Activated CD8-positive, alpha-beta memory T cell treated with anti-CD3 and anti-CD28 coated beads, Interleukin-2, amount 10 ng/mL, durations not matched to agents 7 days and 5 days (primary cell): ENCODE measurements at places on chromosomes 12 and 14.

GRCh38 chr14:72352012-72352411 lies 419.8 kb downstream of the RGS6 start:
- no peak for DNase-seq

- DNase-seq, result peak; percentile 43
These were observed 6.1 kb upstream of the PSMA3 start for GRCh38 chr14:58238252-58239243.

DNA sequence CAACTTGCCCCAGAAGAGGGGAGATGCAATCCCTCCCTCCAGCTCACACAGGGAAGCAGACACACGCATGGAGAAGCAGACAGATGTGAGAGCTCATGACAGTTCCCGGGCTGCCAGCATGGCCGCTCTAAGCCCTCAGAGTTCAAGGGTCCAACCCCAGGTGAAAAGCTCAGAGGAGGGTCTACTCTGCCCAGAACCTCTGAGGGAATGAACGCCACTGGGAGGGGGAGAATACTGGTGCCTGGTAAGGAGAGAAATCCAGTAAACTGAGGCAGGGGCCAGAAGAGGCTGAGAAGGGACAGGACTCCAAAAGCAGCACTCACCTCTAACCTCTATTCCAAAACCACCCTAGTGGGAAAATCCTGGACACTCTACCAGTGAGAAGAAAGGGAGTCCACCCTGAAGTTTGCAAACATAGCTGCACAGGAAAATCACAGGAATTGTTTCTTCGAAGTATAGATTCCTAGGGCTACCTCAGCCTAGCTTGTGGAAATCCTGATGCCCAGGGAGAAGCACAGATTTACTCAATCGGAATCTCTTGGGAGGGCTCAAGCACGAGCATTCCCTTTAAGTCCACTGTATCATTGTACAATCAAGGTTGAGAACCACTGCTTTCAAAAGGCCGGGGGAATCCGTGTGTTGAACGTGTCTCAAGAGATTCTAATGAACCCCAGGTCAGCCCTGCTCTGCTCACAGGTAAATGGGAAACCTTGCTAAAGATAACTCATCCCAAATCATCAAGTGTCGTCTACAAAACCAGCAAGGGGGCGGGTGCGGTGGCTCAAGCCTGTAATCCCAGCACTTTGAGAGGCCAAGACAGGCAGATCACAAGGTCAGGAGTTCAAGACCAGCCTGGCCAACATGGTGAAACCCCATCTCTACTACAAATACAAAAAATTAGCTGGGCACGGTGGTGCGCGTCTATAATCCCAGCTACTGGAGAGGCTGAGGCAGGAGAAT lies 34.3 kb upstream of the PLEKHG6 start:
- DNase-seq, result no peak

DNA sequence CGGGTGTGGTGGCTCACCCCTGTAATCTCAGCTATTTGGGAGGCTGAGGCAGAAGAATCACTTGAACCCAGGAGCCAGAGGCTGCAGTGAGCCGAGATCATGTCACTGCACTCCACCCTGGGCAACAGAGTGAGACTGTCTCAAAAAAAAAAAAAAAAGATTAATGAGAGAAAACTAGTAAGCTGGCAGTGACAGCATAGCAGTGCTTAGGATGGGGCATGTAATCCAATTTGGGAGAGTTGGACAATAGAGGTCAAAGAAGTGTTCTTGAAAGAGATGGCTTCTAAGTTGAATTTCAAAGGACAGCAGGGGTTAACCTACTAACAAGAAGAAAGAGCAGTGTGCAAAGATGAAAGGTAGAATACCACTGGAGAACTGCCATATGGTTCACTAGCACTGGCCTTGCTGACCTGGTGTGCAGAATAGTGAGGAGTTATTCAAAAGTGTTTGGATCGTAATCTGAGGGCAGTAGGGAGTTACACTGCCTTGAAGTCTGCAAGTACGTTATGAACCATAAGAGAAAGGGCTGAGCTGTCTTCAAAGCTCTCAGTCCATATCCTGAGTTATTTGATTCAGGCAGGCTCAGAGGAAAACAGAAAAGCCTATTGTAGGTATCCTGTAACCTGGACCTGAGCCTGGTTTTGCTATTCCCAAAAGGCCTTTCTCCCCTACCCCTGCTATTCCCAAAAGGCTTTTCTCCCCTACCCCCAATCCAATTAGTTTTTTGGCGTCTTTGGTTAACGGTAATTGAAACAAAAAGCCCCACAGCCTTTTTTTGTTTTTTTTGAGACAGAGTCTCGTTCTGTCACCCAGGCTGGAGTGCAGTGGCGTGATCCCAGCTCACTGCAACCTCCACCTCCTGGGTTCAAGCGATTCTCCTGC lies 3.4 kb downstream of the XPOT start:
- DNase-seq, result no peak

DNA sequence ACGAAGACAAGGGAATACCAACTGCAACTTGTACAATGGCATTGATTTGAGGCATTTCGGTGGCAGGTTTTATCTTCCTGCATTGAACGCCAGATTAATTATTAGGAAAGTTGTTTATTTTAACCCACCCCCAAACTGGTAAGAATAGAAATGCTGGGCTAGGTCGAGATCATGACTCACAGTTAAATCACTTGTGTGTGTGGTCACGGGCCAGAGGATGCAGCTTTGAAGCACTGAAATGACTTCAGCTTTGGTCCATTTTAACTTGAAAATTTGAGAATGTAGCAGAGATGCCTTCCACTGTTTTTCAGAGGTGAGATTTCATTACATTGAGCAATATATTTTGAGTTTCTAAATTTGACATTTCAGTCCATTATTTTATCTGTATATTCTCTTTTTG lies 23.6 kb upstream of the KCNH3 start:
- no peak for DNase-seq

GRCh38 chr12:47709671-47710070 lies 3.8 kb upstream of the RPAP3 start:
- DNase-seq, result no peak

DNA sequence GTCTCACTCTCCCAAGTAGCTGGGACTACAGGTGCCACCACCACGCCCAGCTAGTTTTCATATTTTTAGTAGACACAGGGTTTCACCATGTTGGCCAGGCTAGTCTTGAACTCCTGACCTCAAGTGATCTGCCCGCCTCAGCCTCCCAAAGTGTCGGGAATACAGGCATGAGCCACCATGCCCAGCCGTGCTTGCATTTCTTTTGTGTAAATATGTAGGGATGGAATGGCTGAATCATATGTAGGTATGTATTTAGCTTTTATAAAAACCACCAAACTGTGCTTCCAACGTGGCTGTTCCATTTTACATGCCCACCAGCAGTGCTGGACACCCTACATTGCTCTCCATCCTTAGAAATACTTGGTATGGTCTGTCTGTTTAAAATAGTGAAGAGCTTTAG lies 32.8 kb upstream of the CLMN start:
- peak; percentile 4 for DNase-seq

GRCh38 chr14:25009891-25010290 lies 40.1 kb downstream of the STXBP6 start:
- DNase-seq, result no peak

DNA sequence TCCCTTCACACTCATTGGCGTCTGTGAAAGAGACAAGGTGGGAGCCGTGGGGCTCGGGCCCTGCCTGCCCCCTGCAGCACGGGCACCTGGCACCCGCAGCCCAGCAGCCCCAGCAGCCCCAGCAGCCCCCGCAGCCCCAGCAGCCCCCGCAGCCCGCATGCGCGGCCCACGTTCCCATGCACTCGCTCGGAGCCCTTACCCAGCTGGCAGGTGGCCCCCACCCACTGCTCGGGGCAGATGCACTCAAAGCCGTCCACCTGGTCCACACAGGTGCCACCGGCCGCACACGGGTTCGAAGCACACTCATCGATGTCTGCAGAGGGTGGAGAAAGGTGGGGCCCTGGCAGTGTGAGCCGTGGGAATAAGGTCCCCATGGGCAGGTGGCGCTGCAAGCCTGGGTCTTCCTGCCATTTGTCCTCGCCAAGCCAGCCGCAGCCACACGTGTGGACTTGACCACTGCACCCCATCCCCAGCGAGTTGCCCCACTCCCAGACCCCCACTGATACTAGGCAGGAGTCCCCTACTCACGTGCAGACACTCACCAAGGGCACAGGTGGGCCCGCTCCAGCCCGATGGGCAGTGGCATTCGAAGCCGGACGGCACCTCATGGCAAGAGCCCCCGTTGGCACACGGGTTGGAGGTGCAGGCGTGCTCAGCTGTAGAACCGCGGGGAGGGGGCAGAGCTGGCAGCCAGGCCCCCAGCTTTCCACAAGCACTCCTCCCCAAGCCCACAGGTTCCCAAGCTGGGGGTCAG lies 17.3 kb downstream of the JAG2 start:
- no peak for DNase-seq

DNA sequence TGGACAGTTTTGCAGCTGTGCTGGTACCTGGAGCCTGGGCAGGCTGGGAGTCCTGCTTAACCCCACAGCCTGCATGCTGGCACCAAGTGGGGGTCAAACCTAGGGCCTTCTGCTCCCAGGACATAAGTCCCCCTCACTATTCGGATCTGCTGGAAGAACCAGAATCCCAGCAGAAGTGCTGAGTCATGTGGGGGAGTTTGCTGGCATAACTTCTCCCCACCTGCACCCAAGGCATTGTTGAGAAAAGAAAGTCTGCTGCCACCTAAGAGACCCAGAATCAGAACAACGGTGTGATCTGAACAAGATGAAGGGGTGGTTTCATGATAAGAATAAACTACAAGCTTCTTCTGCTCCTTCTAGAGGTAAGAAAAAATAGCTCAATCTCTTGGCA lies 102.7 kb downstream of the RBM19 start:
- no peak for DNase-seq

DNA sequence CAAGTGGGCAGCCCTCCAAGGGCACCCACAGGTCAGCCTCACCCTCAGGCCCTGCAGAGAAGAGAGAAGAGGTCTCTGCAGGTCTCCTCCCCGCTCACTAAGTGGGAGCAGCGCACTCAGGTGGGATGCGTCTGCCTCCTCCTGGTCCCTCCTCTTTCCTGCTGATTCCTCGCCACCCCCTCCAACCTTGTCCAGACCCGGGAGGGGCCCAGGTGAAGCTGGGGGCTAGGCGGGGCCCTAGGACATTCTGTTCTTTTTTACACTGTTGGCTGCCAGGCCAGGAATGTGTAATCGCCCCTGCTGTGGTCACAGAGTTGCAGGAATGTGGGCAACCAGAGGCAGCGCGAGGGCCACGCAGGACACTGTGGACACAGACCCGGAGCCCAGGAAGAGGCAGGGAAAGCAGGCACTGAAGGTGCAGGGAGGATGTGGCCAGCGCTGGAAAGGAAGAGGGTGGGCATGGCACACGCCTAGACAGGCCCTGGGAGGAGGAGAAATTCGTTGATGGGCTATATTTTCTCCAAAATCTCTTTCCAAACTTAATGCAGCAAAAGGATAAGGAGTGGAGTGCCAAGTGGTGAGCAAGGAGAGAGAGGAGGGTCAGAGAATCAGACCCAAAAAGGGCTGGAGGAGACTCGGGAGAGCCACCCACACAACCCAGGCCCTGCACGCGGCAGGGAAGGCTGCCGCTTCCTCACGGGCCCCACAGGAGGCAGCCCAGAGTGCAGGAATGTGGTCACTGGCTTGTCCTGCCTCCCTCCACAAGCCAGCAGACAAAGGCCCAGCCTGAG lies 911 bp upstream of the SCNN1A start:
- DNase-seq, result no peak

DNA sequence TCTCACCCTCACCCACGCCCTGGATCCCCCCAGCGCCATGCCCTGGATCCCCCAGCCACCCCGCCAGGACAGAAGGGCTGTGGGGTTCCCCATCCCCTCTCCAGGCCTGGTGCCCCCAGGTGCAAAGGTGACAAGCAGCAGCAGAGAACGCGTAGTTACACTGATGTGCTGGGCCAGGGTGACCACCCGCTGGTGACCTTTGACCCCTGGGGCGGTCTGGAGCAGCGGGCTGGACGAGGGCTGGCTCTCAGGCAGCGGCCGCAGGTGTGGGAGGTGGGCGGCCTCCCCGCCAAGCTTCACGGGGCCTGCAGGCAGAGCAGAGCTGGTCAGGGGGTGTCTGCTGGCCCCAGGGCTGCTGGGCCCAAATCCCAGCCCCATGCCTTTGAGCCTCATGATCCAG lies 40.1 kb downstream of the RFLNA start:
- DNase-seq, result no peak

DNA sequence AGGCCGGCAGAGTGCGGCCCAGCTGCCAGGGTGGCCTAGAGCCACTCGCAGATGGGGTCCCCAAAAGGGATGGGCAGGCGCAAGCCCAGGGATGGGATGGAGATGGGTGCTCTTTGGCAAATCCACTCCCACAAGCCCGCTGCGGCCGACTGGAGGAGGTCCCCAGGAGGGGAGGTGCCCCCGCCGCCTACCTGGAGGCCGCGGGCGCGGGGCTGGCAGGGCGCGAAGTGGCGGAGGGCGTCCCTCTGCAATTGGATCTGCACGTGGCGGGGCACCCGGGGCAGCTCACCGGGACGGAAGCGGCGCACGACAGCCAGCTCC lies 730 bp downstream of the PPP1R3E start:
- no peak for DNase-seq
